ENCODE measurements at places on chromosomes 2 and 18.

DNA sequence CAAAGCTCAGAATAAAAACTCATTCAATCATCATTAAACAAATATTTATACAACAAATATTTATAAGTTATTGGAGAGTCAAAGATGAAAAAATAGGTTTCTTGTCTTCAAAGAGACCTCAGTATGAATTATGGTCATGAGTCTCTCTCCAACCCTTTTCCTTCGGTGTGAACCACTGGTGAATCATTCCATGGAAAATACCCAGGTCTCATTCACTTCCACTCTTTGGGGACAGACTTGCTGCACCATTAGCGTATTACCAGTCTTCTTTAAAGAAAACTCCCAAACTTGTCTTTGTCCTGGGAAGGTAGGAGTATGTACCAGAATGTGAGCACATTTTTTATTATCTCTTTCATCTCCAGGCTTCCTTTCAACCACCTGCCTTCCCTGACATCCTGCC lies 257.4 kb upstream of the RBMS1 start:
- no peak for DNase-seq

- no peak for DNase-seq
These were observed 25.4 kb downstream of the GREB1 start for GRCh38 chr2:11559066-11559785.

DNA sequence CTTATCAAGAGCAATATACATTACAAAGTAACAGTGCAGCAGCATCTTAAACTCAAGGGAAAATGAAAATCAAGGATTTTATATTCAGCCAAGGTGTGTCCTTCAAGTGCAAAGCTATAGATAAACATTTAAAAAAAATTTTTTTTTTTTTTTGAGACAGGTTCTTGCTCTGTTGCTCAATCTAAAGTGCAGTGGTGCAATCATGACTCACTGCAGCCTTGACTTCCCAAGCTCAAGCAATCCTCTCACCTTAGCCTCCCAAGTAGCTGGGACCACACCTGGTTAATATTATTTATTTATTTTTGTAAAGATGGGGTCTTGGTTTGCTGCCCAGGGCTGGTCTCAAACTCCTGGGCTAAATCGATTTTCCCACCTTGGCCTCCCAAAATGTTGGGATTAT lies 9.0 kb downstream of the CDKL4 start:
- DNase-seq = no peak

DNA sequence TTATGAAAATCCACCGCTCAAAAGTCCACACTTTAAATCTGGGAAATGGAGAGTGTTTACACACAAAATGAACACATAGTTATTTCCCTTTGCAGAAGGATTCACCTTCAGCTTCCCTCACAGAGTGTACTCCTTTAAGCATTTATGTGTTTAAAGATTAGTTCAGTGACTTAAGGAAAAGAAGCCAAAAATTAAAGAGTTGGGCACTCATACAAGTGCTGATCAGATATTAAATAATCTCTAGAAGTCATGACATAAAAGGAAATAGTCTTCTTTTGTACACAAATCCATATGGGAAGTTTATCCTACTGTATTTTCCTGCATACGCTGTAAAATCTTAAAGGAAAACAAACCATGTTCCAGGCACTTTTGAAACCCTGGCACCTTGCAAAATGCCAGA lies 174.2 kb downstream of the LNPK start:
- DNase-seq = no peak

- DNase-seq = no peak
These were observed 65.9 kb upstream of the CYTIP start for GRCh38 chr2:157509744-157510143.

- DNase-seq = no peak
These were observed 207.4 kb downstream of the ZFP36L2 start for GRCh38 chr2:43019025-43019367.

All from effector memory CD4-positive, alpha-beta T cell (primary cell).